WTC11 (cell line): ENCODE measurements at places on chromosomes 11 and 22. TPM values are rescaled to one million over a fixed set of nuclear protein-coding genes. Genes with fewer than 3 reads are reported as not detected.

SEZ6L gene
- total RNA-seq, result 0.57 to 1.1 TPM (median 0.57 TPM) in 3 replicates

TEX12 gene
- not detected in 3 replicates for total RNA-seq

DNA sequence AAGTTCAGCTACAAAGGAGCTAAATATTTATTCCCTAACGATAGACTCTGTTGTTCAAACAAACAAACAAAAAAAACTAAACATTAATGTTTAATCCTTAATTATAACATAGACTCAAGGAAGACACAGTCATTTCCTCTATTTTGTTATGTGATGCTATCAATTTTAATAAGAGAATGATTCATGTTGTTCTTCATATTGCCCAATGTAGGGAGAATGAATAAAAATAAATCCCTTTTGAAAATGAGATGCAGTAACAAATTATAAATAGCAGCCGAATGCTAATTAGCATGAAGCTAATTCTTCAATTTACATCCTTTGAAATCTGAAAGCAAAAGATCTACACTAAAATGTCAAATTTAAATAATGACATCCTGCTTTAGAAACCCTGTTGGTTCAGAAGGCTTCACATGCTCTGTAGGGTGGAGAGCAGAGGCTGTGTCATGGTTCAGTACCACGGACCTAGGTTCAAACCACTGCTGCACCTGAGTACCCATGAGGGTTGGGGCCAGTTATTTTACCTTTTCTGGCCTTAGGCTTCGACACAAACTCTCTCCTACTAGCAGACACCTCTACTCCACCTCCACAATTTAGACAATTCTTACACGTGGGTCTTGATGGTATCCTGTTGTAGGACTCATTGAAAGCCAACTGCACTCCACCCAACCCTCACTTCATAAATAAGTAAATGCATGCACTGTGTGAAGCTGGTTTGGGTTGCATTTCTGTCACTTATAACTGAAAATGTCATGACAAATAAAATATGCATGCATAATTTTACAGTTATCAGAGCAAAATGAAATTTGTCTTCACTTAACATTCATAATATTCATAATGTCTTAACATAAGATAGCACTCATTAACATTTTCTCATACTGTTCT is 89.0 kb downstream of the RRAS2 start:
- DNase-seq, result no peak

DNA sequence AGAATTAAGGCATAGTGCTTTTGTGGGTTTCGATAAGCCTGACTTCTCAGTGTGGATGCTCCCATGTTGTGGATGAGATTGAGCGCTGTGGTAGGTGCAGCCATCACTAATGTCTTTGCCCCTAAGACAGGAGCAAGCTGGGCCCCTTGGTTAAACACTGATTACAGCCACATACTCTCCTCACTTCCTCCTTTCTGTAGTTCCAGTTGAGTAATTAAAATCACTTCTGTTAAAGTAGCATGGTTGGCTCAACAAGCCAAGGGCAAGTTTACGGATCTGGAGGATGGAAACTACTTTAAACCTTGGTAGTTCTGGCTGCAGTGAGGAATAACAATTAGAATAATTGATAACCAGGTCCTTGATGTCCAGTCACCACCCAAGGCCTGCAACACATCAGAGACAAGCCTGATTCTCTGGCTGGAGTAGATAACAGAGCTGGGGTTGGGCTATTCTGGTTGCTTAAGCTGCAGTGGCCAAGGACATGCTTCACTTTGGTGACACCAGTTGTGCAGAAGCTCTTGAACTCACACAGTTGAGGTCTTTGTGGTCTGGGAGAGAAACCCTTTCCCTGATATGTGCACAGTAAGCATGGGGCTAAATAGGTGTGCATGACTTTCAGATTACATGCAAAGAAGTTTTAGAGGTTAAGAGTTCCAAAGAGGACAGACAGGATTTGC is 81.3 kb downstream of the KIRREL3 start:
- DNase-seq, result no peak

DNA sequence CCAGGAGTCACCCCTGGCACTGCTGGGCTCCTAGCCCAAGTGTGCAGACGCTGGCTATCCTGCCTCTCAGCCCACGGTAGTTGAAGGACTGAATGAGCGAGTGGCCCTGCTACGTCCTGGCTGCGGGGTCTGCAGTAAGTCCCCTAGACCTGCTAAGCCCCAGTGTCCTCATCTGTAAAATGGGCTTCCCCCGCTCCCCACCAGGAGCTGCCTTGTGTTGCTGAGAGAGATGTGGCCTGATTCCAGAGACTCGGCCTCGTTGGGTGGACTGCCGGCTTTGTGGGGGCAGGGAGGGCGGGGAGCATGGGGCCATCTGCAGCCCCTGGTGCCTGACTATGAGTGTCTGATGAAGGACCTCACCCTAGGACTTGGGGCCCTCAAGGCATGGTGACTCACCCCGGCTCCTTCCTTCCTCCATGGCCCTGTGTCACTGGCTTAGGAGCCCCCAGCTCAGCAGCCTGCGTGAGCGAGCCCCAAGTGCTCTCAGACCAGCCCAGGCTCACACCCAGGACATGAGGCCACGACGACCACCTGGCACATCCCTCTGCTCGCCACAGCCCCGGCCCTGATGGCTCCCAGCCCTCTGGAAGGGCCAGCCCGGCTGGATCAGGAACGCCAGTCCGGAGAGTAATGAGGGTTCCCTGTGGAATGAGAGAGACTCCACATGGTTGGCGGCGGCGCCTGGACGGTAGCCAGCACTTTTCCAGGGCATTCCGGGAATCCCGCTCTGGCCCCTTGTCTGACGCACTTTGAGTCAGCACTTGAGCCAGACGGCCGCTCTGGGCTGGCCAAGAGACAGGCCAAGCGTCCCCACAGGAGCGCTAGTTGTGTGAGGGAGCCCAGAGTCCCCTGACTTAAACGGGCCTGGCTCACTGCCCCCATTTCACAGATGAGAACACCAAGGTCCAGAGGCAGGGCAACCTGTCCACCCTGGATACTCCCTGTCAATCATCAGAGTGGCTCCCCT is 50.5 kb upstream of the SHISAL1 start:
- no peak for DNase-seq

- no peak for DNase-seq
Observed at GRCh38 chr22:45320357-45320976, 10.7 kb downstream of the FAM118A start.

VPREB1 gene
- not detected in 3 replicates for total RNA-seq

DNA sequence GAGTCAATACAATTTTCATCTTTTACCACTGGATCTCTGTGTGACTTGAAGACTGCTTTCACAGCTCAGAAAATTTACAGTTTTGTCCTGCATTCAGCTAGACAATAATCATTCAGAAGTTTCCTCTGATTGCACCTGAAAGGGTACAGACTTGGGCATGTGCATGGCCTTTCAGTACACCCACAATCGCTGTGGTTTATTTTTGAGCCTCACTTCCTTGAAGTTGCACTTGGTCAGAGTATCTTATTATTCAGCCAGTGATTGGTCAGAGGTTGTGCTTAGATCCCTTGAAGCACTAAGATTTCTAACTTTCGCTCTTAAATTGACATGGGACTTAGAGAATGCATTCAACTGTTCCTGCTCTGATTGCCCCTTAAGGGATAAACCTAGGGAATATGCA is 508.2 kb downstream of the FAM181B start:
- no peak for DNase-seq

GRCh38 chr11:126719740-126720139 is 280.8 kb downstream of the KIRREL3 start:
- DNase-seq, result no peak

GRCh38 chr11:66843776-66844495 is 695 bp downstream of the RCE1 start:
- DNase-seq, result no peak

DNA sequence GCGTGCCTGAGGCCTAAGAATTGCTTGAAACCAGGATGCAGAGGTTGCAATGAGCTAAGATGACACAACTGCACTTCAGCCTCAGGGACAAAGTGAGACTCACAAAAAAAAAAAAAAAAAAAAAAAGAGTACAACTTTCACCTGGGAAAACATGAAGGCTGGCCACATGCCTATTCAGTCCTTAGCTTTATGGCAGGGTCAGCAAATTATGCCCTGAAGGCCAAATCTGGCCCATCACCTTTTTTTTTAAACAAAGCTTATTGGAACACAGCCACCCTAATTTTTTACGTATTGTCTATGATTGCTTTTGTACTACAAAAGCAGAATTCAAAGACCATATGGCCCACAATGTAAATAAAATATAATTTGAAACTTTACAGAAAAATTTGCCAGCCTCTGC is 8.2 kb downstream of the FSHB start:
- DNase-seq, result no peak

- no peak for DNase-seq
Observed at GRCh38 chr22:40966726-40967085, 15.5 kb downstream of the RBX1 start.

GGT1 gene
- 33.7 to 41.3 TPM (median 38.8 TPM) in 3 replicates for total RNA-seq

DNA sequence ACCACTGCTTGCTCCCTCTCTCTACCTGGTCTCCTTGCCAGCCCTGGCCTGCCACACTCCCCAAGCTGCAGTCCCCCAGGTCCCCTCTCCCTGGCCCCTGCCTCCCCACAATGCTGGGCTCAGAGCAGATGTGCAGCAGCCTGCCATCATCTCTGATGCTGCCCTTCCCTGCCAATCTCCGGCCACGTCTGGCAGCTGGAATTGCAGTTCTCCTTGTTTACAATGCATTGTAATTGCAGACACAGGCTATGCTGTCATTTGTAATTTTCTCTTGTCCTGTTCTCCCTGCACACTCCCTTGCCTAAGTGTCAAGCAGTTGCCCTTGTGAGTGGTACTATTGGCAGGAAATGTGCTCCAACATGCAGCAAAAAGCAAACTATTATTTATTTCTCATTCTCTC is 222.3 kb downstream of the NTM start:
- no peak for DNase-seq

DNA sequence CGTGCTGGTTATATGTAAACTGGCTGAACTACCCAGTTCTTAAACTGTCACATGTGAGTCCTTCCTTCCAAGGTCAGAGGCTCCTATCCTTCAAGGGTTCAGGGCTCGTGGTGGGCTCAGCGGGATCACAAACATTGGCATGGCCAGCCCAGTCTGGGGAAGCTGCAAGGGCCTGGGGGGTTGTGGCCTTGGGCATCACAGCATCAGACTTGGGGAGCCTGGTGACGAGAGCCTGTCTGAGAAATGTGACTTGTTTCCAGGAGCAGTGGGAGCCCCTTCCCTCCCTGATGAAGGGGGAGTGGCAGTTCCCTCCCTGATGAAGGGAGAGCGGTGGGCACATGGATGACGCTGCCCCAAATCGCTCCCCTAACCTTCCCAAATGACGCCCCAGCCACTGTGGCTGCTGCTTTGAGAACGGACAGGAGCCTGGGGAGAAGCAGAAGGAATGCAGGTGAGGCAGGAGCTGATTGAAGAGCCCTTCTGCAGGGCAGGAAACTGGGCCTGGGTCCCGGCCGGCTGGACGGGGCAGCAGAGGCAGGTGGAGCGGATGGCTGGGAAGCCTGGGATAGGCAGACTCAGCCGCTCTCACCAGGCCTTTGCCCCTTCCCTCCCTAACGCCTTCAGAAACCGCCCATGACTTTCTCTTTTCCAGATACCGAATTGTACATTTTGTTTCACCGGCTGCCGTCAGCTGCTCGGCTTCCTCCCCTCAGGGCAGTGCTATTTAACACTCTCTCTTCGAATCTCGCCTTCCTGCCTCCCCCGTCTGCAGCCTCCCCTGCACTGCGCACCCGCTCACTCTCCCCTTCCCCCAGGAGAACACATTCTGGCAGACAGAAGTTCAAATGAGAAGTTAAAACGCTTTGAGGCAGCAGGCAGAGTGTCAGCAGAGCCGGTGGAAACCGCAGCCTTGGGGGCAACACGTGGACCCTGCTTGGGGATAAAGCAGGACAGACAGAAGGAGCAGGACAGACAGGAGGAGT is 1486.7 kb downstream of the BRD1 start:
- no peak for DNase-seq

DNA sequence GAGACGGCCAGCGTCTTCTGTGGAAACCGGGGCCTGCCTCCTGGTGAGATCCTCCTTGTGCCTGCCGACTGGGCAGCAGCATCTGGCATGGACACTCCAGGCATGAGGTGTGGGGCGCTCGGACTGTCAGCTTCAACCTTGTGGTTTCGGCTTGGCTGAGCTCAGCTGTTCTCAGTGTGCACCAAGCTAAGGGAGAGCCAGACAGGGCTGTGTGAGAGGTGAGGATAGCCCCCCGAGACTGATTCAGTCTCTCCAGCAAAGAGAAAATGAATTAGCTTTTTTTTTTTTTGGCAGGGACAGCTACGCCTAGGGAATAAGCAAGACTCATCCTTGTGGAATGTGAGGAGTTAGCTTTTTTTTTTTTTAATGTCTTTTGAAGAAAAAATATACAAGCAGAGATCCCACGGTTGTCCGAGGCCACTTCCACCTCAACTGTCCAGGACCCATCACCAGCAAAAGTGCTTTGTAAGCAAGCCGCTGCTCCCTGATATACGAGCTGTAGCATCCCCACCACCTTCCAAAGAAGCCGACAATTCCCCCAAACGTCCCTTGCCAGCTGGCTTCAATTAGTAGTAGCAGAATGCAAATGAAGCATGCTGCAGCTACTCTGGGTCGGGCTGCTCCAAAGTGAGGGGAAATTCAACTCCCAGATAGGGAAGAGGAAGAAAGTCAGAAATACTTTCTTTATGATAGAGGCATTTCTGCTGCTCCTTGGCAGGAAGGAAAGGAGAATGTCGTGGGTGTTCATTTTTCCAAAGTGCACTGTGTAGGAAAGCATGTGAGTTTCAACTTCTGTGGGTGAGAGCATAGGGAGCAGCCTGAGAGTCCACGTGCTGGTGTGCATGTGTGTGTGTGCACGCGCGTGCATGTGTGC is 9.7 kb upstream of the THY1 start:
- DNase-seq, result no peak

GRCh38 chr11:133134314-133135173 is 397.8 kb downstream of the OPCML start:
- DNase-seq, result peak; percentile 84

DNA sequence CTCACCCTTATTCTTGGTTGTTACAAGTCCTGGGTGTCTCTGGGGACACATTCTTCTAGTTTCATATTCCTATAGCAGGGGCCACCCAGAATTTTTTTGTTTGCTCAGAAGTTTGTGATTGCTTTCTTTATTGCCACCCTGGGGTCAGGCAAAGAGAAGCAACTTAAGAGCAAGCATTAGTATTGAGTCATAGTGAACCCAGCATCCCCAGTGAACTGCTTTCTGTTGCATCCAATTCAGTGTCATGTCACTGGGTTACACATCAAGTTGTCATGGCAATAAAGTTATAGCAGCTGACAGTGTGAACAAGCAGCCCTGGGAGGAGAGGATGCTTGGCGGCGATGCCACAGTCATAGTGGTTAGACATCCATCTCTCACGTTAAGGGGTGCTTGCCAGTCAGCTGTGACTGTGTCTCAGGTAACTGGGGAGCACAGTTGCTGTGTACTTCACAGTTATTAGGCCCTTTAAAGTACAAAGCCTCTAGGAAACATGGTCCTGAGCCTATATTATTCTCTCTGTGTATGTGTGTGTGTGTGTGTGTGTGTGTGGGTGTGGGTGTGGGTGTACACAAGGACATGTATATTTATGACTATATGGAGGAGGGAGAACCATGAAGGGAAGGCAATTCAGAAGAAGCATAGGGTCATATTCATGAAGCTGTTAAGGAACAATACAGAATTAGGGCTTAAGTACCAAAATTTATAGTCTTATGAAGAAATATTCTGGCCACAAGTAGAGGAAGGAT is 52.5 kb downstream of the TRIM44 start:
- no peak for DNase-seq
